ENCODE measurements at places on chromosomes 4 and X.
A peak's percentile ranks its signal among the peaks of the same experiment; 100 is the strongest.

DNA sequence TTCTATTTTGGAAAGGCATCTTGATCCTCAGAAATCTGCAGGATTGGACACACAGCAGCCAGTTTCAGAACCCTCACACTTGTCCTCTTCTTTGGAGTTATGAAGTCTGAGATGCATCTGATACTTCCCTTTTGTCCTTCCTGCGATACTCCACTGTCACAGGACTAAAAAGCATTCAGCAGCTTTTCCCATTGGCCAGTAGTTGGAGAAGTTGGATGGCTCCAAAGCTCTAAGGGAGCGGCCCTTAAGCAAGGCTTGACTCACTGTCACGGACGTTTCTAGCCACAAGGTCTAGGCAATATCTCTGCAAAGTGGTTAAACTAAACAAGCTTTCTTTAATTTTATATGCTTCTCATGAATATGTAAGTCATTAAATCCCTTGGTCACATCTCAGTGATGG, 417.0 kb downstream of the AFF2 start:
- DNase-seq = no peak

GRCh38 chr4:37684154-37684553, 2.0 kb downstream of the RELL1 start:
- no peak for DNase-seq

DNA sequence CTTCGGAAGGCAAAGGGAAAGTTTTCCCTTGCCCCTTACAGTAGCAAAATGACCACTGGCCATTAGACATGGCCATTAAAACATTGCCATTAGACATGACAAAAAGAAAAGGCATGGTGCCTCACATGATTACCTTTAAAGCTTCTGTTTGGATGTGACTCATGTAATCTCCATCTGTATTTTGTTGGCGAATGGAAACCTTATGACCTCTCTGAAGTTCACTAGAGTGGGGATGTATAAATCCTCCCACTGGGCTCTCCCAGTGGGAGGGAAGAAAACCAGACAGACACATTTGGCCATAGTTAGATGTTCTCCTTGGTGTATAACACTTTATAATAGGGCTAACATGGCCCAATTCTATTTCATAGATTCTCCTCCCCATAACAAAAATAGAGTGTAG, 152.6 kb downstream of the MAGEB17 start:
- no peak for DNase-seq

- DNase-seq = no peak
These were observed 8.1 kb downstream of the ACSL1 start for GRCh38 chr4:184817494-184818215.

GRCh38 chr4:74451214-74451661, 6.3 kb downstream of the AREG start:
- DNase-seq = no peak

- DNase-seq = no peak
These were observed 24.5 kb downstream of the WDR17 start for GRCh38 chr4:176090115-176090514.

GRCh38 chr4:16206301-16206700, 20.0 kb downstream of the TAPT1 start:
- DNase-seq = no peak

DNA sequence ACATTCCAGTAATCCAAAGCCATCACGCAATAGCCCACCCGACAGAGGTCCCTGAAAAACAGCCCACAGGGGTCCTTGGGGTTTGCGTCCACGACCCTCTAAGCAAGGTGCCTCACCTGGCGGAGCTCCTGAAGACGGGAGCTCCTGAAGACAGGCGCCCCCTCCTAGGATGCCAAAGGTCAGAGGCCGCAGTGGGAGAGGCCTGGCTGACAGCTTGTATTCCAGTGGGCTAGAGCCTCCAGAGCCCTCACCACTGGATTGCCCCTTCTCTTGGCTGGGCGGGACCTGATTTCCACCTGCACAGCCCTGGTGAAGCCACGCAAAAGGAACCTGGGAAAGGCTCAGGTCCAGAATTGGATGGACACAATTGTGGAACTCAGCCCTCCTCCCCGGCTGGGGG, 29.7 kb upstream of the WFS1 start:
- DNase-seq = no peak

GRCh38 chr4:139857977-139858376, 192.4 kb downstream of the MGST2 start:
- DNase-seq = no peak

- DNase-seq = no peak
These were observed 559 bp downstream of the SLC9A7 start for GRCh38 chrX:46758163-46758955.

GRCh38 chr4:70753630-70754029, 31.9 kb downstream of the RUFY3 start:
- no peak for DNase-seq

GRCh38 chr4:93561842-93562241, 266.7 kb upstream of the ATOH1 start:
- DNase-seq = no peak

- DNase-seq = no peak
These were observed at the start of gene MAGEB3 for GRCh38 chrX:30230395-30230794. MAGEB3 (plus strand) TSS chrX:30230657; CDS start chrX:30235925, 5,268 bp downstream.

DNA sequence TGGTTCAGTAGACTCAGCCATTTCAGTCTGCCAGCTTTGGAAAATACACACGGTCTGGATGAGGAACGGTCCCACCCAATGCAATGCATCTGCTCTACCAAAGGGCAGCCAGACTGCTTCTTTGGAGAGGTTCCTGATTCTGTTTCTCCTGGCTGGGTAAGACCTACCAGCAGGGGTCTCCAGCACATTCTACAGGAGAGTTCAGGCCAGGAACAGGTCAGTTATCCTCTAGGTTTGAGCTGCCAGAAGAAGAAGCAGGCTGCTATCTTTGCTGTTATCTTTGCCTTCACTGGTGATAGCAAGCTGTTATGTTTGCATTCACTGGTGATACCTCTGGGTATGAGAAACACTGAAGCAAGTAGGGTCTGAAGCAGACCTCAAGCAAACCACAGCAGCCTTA, 45.5 kb upstream of the PBDC1 start:
- DNase-seq = peak; percentile 2

GRCh38 chr4:105652286-105652888, 56.1 kb downstream of the INTS12 start:
- no peak for DNase-seq

DNA sequence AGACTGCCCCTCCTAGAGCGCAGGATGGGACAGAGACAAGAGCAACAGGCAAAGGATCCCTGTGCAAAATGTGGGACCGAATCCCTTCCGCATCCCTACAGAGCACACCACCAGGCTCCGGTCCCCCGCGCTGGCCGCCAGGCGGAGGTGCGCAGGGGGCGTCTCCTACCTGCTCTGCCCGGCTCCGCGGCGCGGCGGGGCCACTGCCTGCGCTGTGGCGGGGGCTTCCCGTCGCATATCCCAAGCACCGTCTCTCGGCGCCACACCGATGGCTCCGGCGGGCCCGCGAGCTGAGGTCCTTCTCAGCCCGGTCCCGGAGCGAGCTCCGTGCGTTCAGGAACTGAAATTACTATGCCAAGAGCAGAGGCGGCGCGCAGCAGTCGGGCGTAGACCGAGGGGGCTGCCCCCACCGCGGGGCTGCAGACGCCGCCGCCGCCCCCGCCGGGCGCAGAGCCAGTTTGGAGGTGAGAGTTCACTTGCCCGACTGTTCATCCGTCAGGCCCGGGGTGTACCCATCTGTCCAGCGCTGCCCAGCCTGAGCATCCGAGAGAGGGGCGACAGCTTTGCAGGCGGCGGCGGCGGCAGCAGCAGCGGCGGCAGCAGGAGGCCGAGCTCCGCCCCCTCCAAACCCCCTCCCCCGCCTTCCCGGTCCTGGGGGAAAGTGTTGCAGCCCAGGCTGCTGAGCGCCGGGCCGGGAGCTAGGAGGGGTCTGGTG, at the start of gene GPRIN3:
Gene GPRIN3 (minus strand): TSS at position 355 of the 715 bp plus-strand sequence. CDS start 57,690 bp downstream, outside the sequence.
- DNase-seq = peak; percentile 57

GRCh38 chr4:75512386-75513211, 1.6 kb downstream of the RCHY1 start:
- DNase-seq = no peak

- DNase-seq = no peak
These were observed 1.1 kb downstream of the FSTL5 start for GRCh38 chr4:162162672-162163071.

GRCh38 chr4:8778291-8778690, 93.3 kb downstream of the HMX1 start:
- DNase-seq = no peak

DNA sequence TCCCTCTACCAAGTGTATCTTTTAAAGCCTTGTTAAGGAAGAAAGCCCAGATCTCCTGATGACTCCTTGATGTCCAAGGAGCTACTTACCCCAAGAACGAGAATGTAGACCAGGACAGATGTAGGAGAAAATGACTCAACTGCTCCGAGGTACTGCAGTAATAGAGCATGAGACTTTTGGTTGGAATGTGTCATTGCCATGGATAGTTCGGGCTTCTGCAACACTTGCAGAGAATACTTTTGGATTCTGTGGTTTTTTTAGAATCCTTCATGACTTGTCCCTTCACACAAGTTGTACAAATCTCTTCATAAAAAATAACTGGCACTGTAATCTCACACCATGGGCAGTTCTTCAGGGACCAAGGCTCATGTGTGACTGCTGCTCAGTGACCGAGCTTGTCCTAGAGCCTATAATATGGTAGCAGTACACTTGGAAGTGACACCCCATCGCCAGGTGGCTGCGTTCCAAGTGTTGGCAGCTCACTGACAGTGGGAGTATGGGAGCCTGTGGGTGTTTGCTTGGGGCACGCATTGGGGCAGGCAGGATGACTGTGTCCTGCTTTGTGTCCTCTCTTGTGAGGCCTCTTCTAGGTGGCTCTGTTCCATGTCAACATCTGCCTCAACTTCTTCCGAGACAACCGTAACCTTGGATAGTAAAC, 87.9 kb upstream of the WDR1 start:
- no peak for DNase-seq

DNA sequence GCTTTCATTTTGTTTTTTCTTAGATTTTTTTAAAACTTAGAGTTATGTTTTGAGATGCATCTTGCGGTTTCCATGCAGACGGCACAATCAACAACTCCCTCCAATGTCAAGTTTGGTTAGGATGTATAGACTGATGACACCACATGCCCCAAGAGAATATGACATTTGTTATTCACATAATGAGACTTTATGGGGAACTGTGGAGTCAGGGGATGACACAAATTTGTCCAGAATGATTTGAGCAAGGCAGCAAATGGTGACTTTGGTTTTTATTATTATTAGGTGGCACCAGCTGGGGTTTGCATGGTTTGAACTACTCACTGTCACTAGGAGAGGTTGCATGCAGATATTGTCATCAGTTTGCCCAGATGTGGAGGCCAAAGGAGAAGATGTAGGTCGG, 461.8 kb upstream of the PRKX start:
- DNase-seq = no peak

GRCh38 chr4:125938541-125938940, 623.8 kb downstream of the FAT4 start:
- DNase-seq = no peak

DNA sequence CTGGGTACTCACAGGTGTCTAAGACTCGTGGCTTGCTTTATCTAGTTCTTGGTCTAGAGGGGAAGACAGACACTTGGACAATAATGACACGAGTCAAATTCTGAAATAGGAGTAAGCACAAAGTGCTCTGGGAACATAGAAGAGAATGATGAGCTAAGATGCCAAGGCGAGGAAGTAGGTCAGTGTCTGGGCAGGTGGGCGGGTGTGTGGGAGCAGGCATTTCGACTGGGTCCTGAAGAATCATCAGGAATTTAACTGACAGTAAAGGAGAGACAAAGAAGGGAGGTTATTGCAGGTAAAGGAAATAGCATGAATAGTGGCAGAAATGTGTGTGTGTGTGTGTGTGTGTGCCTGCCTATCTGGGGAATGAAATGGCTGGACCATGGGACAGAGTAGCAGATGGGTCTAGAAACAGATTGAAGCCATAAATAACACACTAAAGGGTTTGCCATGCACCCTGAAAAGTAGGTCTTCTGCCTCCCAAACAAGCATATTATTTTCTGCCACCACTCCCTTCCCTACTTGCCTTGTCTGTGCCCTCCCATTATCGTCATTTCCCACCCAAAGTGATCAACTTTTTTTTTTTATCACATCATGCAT, 58.4 kb upstream of the SLC25A43 start:
- no peak for DNase-seq

- DNase-seq = no peak
These were observed 197.0 kb upstream of the DCAF8L1 start for GRCh38 chrX:28178206-28178605.

DNA sequence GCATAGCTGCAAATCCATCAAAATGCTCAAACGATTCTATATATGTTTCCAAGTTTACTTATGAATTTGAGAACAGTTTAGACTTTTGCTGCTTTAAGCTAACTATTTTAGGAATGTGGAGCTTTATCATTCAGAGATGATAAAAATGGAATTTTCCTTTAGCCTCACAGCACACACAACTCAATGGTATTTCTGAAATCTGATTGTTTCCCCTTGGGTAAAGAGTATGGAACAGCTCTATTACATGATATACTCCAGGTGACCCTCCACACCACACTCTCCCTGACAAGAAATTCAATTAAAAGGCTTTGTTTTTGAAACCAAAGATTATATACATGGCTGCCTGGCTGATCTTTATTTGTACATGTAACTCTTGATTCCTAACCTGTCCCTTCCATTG, 120.0 kb downstream of the LUZP4 start:
- DNase-seq = no peak

DNA sequence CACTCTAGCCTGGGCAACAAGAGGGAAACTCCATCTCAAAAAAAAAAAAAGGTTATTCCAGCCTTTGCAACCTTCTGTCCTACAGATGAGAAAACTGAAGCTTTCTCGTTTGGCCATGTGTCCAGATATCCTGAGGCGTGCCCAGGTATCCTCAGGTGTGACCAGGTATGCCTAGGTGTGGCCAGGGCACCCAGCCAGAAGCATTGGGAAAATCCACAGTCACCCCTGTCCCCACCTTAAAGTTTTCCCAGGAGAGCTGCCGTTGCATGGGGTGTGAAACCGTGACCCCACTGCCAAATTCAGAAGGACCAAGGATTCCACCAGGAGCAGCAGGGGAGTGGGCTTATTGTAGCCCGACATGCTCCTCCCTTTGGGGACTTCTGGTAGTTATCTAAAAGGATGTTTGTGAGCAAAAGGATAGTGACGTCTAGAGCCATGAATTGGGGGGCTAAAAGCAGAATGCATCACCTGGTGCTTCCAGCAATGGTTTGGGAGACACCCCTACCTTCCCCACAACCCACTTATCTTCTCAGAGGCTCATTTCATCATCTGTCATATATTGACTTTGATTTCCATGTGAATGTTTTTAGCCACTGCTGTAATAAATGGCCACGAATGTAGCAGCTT, 4.0 kb upstream of the DHRSX start:
- DNase-seq = no peak

- DNase-seq = no peak
These were observed 48.8 kb upstream of the NEUROG2 start for GRCh38 chr4:112564706-112565270.

DNA sequence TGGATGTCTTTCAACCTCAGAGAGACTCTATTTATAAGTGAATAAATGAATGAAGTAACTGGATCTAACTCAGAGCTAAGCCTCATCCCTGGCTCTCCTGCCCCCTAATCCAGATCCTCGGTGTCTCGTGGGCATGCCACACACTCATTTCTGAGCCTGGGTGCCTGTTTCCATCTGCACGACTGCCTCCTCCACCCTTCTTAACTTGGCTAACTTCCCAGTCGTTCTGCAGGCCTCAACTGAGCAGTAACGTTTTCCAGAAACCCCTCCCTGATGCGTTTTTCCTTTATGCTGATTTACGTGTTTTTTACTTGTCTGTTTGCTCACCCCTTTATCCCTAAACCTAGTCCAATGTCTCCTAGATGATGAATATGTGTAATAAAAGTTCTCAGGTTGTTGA, 186.9 kb upstream of the HS3ST1 start:
- DNase-seq = no peak

All from CD8-positive, alpha-beta memory T cell (primary cell).